Fibroblast of skin of abdomen (primary cell): ENCODE measurements at places on chromosomes 5 and 9.
A peak's percentile ranks its signal among the peaks of the same experiment; 100 is the strongest.

- DNase-seq, result no peak
Observed at GRCh38 chr5:126969548-126969947, 60.8 kb downstream of the MARCHF3 start.

DNA sequence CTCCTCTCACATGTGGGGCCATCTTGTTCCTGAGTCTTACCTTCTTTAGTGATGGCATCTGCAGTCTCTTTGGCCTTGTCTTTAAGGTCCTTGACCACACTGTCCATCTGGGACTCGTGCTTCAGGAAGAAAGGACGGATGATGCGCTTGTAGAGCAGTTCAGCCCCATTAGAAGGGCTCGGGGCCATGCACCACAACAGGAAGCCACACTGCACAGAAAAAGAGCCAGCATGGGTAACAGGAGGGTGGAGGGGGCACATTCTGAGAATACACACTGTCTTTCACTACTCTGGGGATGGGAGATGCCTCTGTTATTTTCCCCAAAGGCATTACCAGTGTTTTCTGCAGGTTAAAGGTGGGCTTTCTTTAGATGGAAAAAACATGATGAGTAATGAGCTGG, 25.9 kb downstream of the SRP19 start:
- DNase-seq, result no peak

GRCh38 chr9:130830231-130830760, 4.8 kb upstream of the ABL1 start:
- DNase-seq, result no peak

GRCh38 chr9:76619640-76620039, 144.6 kb upstream of the PCA3 start:
- DNase-seq, result peak; percentile 25

GRCh38 chr5:55502759-55503158, 32.0 kb downstream of the PLPP1 start:
- DNase-seq, result no peak

- DNase-seq, result peak; percentile 98
Observed at GRCh38 chr5:39399135-39400036, 25.4 kb downstream of the DAB2 start.

DNA sequence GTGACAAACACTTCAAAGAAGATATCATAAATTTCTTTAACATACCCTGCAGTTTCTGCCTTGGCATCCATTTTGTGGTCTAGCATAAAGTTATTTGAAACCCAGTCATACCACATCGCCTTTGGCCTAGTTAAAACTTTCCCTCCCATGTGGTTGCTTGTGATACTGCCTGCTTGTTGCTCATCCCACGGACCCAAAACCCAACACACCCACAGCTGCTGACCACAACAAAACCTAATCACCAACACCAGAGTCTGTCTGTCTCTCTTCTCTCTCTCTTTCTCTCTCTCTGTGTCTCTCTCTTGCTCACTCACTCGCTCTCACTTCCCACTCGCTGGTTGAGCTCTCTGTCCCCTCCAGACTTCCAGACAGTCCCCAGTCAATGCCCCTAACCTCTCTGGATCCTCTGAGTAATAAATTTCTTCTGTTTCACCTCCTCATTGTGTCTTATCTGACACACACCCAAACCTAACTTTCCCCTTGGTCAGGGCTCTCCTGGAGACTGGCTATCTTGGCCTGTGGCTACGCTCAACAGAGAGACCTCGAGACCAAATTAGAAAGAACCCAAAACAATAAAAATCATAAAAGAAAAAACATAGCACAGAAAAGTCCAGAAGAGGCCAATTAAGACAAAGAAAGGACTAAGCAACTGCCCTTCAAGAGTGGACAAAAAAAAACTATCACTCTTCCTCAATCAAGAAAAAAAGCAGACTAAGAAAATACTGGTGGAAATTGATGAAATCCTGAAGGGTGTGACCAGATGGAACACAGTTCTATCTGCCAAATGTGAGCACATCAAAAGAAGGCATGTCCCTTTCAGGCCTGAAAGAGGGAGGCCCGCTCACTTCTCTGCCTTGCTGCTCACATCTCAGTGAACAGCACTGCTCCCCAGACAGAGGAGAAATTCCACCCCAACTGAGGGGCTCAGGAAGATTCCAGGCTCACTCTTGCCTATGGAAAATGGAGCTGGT, 41.5 kb downstream of the TTLL11 start:
- DNase-seq, result peak; percentile 83

DNA sequence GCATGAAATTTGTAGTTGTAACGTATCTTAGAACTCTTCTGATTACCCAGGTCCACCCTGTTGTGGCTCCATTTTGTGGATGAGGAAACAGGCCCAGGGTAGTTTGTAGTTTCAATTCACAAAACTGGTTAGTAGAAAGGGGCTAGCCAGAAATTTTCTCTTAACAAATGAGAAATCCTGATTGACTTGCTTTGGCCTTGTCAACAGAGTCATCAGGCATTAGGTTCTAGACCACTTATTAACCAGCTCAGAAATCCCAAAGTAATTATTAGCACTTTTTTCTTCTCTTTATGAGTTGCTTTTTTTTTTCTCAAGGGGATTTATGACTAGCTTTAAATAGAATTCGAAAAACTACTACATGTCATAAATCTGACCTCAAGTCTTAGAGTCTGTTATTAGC, 160.2 kb downstream of the SH3GL2 start:
- DNase-seq, result no peak

- no peak for DNase-seq
Observed at GRCh38 chr5:96788112-96788749, 19.5 kb downstream of the ERAP1 start.

DNA sequence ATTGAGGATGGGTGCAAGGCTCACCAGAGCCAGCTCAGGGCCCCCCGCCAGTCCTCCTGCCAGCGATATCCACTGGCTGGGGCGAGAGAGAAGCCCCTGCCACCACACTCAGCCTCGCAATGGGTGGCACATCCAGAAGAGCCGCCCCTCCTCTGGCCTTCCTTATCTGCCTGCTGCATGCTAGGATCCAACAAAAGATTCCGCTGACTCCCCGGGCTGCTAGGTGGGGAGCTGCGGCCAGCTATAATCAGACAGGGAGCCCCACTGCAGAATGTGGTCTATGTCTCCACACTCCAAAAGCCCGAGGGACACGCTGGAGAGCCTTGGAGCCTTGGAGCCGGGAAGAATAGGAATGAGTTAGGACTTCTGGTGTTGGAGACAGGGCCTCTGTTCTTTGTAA, 32.8 kb downstream of the COL23A1 start:
- DNase-seq, result no peak

DNA sequence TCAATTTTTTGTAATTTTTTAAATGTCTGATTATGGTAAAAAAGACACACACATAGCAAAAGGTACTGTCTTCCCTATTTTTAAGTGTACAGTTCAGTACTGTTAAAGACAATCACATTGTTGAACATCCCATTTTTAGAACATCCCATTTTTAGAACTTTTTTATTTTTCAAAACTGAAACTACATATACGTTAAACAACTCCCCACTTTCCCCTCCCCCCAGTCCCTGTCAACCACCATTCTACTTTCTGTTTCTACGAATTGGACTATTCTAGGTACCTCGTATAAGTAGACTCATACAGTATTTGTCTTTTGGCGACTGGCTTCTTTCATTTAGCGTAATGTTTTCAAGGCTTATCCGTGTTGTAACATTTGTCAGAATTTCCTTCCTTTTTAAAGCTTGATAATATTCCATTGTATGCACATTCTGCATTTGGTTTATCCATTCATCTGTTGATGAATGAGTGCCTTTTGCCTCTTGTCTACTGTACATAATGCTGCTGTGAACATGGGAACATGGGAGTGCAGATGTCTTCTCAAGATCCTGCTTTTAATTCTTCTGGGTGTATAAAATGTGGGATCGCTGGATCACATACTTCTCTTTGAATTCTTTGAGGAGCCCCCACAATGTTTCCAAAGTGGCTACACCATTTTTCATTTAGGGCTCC, 154.0 kb downstream of the PIK3R1 start:
- DNase-seq, result no peak

DNA sequence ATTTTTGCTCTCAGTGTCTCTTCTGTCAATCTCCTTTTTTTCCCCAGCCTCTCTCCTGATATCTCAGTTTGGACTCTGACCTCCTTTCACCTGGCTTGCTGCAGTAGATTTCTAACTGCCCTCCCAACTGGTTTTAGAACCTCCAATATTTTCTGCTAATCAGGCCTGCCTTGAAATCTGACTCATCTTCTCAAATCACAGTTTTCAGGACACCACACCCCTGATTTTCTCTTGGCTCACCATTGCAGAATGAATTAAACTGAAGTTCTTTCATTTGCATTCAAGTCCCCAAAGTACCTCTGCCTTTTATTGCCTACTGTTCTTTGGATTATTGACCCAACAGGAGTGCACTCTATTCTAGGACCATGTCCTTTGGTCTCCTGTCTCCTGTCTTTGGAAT, 310.4 kb upstream of the TRPC7 start:
- no peak for DNase-seq
